ENCODE measurements at places on chromosomes 1 and 21.
A peak's percentile ranks its signal among the peaks of the same experiment; 100 is the strongest.

DNA sequence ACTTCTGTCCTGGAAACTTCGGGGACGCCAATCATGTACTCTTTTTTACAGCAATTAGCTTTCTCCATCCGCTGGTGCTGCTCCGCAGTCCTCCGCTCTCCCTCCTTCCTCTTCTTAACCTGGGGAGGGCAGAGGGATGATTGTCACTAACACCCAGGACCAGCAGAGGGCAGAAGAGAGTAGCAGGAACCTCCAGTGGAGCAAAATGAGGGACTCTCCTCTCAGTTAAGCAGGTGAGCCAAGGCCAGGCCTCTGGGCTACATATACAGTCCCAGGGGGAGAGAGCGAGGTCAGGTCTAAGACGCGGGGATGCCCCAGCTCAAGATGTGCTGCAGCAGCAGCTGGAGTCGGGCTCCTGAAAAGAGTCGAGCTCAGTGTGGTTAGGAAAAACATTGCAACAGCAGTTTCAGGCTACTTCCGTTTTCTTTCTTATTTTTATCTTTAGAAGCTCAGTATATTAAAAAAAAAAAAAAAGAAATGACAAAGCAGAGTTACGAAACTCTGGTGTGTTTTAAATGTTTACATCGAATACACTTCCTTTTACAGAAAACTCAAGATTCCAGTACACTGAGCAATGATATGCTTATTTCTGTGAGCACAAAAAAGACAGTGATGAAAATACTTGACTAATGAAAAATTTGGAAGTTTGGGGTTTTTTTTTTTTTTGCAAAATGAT, 25.7 kb upstream of the NLRP3 start:
- DNase-seq: peak; percentile 91

- DNase-seq: no peak
These were observed 212.8 kb downstream of the PBX1 start for GRCh38 chr1:164771619-164772361.

DNA sequence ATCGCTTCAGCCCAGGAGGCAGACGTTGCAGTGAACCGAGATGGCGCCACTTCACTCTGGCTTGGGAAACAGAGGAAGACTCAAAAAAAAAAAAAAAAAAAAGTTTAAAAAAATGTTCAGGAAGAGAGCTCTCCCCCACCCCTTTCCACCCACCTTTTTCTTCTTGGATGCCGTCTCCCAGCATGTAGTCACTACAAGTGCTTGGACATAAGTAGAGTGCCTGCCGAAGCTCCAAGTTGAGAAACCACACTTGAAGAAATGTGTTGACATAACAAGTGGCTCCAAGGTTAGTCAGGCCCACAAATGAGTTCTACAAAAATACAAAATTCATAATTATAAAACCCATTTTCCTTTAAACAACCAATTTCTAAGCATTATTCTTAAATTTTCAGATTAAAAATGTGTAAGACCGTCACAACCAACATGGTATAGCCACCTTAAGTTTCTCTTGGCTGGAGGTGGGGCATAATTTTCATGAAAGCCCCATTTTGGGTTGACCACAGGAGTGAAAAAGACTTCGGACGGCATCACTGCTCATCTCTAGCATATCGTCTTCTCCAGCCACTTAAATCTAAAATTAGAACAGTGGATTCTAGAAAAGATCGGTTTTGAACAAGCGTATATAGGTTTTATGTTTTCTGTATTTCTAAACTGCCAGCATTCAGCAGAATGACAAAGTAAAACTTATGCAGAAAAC, 26.4 kb downstream of the USP48 start:
- DNase-seq: no peak

GRCh38 chr1:18597160-18598042, 33.2 kb upstream of the PAX7 start:
- peak; percentile 75 for DNase-seq

- DNase-seq: peak; percentile 51
These were observed 80.4 kb downstream of the ADARB1 start for GRCh38 chr21:45154511-45155508.

DNA sequence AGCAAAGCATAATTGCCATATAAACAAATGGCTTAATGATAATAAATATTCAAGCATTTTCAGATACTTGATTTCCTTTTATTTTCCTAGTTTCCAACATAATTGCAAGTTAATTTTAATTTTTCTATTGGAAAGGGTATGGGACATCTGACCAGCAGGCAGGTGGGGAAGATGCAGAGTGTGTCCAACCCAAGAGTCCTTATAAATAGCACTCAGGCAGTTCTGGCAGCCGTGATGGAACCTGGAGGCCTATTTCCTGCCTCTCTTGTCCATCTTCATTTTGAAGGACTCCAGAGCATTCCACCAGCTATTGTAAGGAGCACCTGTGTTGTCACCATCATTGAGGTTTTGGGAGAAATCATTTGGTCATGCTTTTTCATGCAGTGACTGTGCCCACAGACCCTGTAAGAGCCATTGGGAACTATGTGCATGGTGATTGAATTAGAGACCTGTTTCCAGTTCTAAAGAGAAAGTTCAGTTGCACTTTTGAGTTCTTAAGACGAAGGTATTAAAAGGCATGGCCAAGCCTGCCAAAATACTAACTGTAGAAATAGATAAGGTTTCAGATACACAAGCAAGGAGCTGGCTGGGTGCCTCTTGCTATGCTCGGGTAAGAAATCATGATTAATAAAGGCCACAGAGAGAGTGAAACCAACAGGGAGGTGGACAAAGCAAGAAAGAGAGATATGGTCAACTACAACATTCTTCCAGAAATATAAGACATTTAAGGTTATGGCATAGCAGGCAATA, 92.3 kb downstream of the SPATA46 start:
- DNase-seq: no peak

DNA sequence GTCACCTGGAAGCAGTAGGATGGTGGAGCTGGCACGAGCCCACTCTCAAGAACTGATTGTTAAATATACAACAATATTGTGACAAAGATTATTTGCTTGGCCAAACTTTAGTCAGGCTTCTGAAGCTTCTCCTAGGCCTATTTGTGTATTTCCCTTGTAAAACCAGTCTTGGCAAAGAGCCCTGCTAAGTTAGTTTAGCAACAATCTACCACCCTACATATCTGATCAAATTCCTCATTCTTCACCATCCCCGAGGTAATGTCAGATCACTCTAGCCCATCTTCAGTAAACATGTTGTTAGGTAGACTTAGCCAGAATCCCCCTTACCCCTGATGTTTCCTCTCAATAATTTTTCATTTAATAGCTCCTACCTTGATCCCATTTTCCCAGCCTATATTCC, 39.6 kb downstream of the XCL1 start:
- no peak for DNase-seq

- no peak for DNase-seq
These were observed 13.0 kb upstream of the COL18A1 start for GRCh38 chr21:45391743-45392572.

DNA sequence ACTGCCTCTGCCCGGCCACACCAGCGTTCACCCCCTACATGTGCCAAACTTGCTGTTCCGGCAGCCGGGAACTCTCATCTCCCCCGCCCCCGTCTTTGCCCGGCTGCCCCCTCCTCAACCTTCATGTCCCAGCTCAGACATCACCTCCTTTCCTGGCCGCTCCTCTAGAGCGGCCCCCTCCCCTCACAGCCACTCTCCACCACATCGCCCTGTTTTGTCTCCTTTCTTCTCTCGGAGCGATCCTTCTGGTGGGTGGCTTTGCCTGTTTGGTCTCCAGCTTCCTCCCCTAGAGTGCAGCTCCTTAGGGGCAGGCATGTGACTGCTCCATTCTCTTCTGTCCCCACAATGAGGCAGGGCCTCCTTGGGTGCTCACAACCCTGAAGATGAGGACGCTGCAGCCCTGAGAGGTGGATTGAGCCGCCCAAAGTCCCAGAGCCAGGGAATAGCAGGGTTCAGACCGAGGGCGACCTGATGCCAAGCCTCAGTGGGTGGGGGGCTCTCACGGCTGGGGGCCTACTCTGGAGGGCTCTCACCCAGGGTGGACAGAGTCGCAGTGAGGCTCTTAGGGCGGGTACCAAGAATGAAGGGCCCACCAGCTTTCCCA, 44.9 kb upstream of the ECE1 start:
- DNase-seq: no peak

- no peak for DNase-seq
These were observed 69.8 kb downstream of the SPSB1 start for GRCh38 chr1:9362488-9362887.

DNA sequence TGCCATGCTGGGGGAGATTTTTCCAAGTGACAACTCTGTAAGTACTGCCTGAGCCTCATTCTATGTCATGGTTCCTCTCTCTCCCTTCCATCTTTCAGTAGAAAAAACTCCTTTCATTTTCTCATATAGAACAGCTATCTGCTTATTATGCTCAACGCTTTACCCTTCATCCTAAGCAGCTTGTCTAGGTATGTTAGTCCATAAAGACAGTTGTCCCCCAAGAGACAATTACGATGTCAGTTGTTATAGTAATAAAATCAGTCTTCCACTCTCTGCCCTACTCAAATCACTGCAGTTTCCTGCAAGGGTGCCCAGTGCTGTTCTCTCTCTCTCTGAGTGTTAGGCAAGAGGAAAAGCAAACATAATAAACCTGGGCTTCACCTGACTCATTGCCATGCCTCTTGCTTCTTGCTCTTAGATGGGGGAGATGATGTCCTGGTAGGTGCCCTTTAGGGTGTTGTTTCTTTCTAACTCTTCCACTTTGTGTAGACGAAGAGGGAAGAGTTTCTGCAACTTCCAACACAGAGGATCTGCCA, 59.4 kb downstream of the PAPPA2 start:
- no peak for DNase-seq

DNA sequence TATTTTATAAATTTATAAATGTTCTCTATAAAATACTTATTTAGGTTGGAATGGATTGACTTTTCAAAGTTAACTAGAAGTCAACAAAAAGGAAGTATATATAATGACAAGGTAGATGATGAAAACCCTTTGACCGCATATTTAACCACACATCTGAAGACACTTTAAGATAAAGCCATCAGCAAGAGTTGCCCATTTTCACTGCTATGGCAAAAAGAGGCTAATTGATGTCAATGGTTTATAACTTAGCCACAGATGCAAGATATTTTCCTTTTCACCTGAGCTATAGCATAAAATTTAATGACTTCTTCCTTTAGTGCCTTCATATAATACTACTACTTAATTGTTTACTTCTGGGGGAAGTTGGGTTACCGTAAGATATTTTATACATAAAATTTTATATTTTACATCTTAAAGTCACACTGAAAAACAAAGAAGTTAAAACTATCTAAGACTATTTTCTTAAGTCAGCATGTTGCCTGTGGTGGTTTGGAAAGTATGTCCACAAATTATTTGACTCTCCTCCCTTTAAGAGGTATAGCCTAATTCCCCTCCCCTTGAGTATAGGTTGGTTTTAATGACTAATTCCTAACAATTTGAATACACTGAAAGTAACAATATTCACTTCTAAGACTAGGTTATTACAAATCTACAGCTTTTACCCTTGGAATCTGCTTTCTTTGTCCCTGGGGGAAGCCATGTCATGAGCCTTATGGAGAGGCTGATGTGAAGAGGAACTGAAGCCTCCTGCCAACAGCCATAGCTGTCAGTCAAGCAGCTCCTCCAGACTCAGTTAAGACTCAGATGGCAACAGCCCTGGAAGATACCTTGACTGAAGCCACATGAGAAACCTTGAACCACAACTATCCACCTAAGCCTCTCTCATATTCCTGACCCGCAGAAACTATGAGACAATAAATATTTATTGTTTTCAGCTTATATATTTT, 40.3 kb upstream of the LRRC8B start:
- peak; percentile 15 for DNase-seq

- no peak for DNase-seq
These were observed 36.4 kb upstream of the COL6A2 start for GRCh38 chr21:46061518-46061917.

DNA sequence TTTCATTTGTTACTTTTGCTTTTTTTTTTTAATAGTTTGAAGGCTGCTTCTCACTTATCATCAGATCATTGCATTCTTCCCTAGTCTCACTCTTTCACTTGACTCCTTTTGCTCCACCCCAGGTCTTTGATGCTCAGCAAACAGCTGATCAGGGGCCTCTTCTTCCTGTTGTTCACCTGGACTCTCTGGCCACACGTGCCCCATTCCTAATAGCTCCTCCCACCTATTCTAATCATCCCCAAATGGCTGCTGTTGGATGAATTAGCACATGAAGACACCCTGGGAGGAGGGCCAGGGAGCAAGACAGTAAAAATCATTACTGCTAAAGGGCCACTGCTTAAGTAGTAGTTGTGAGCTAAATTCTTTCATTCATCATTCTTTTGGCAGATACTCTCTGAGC, 119.5 kb downstream of the MAB21L3 start:
- no peak for DNase-seq

- DNase-seq: no peak
These were observed 45.6 kb upstream of the HFM1 start for GRCh38 chr1:91450260-91450659.

GRCh38 chr1:92711473-92712165, 73.3 kb downstream of the EVI5 start:
- DNase-seq: no peak

DNA sequence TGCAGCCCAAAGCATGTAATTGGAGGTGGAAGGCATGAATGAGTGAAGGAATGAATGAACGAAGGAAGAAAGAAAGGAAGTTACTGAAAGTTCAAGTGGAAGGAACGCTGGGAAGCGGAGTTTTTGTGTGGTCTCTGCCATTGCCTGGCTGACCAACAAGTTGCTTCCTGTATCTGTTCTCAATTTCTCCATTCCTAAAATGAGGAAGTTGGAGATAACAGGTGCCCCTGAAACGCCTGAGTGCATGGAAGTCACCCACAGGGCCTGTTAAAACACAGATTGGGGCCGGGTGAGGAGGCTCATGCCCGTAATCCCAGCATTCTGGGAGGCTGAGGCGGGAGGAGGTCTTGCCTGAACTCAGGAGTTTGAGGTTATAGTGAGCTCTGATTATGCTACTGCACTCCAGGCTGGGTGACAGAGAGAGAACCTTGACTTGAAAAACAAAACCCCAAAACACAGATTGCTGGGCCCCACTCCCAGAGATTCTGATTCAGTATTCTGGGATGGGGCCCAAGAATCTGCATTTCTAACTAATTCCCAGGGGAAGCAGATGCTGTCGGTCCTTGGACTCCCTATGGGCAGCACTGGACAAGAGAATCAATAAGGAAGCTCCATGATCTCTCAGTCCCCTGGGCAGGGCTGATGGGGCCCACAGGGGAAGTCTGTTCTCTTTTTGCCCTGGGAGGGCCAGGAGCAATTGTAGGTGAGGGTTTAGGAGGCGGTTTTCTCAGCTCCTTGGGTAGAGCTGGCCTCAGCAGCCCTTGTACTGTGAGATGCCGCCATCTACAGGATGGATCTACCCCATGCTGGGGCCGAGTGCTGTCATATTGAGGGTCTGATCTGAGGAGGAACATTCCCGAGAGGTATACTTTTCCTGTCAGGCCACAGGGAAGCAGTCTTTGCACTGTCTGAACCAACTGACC, 3.3 kb upstream of the CNR2 start:
- peak; percentile 76 for DNase-seq

- DNase-seq: no peak
These were observed 7.1 kb upstream of the AKNAD1 start for GRCh38 chr1:108863984-108864383.
